Stimulated activated CD8-positive, alpha-beta memory T cell treated with anti-CD3 and anti-CD28 coated beads, Interleukin-7, amount 100 ng/mL, for 1 hour (primary cell): ENCODE measurements at places on chromosomes 13 and 19.

DNA sequence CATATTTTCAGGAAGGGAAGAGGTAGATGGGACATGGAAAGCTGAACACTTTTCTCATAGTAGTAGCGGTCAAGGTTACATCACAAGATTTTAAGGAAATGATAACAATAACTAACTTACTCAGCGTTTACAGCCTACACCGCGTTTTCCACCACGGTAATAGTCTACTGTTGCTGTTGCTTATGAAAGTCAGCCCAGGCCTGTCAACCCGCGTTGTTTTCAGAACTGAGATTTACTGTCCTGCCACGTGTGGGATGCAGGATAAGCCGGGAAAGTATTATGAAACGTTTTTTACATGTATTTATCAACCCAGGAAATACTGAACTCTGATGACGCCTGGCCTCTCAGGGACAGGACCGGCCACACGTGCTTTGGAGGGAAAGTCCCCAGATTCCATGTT is 36.0 kb upstream of the LAMP1 start:
- no peak for DNase-seq

DNA sequence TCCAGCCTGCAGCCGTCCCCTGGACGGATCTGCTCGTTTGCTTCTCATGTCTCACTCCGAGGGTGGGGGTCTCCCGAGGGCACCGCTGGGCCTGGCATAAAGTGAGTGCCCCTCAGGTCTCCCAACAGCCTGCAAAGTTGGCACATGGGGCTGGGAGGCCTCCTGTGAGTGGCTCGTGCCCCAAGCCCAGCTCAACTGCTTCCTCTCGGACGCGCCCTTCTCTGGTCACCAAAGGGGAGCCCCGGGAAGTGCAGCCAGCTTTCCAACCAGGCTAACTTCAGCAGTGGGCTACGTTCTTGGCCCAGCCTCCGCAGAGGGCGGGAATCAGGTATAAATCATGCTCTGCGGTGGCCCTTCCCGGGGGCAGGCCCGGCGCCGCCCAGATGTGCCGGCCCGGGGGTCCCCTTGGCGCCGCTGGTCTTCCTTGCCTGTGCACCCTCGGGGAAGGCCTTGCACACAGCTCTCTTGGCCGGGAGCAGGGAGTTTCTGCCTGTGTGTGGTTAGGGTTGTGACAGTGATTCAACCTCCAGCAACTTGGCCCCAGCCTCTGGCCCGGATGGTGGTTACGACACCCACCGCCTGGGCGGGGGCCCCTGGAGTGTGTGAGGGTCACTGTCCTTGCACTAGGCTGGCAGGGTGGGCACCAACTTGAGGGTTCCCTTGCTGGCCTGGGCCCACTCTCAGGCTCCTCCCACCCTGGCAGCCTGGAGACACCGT is 20.7 kb downstream of the CEBPG start:
- DNase-seq = no peak

DNA sequence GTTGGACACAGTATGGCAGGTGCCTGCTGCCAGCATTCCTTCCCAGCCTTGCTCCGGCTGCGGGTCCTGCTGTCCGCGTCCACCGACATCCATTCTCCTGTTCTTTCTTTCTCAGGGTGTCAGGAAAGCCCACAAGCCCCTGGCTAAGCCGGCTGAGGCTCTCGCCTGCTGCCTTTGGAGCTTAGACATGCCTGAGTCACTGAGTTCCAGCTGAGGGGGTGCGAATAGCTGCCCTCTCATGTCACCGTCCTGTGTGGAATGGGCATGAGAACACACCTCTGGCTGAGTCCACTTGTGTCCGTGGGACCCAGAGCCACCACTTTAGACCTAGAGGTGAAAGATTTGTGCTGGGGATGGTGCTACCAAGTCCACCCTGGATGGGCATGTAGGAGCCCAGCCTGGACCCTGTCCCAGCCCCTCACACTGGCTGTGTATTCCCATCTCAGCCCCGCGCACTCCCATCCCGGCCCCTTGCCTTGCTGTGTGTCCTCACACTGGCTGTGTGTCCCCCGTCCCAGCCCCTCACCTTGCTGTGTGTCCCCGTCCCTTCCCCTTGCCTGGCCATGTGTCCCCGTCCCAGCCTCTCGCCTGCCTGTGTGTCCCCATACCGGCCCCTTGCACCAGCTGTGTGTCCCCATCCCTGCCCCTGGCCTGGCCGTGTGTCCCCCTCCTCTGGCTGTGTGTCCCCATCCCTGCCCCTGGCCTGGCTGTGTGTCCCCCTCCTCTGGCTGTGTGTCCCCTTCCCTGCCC is 24.6 kb upstream of the IRS2 start:
- DNase-seq = no peak

DNA sequence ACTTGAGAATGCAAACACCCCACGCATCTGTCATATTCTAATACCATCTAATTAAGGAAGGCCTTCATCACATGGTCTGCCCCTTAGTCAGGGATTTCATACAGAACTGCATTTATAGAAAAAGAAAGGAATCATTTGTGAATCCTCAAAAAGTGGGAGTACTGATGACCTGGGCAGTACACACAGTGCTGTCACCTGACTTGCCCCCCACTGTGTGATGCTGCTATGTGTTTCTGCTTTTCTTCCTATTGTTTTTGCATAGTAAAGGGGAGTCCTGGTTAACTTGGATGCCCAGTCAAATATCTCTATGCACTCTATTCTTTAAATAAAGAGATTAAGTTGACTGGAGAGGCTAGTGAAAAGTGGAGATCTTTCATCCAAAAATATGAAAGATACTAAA is 1921.2 kb upstream of the PRR20A start:
- DNase-seq = no peak

- no peak for DNase-seq
These were observed 162.2 kb downstream of the KDM4B start for GRCh38 chr19:5131031-5131505.

DNA sequence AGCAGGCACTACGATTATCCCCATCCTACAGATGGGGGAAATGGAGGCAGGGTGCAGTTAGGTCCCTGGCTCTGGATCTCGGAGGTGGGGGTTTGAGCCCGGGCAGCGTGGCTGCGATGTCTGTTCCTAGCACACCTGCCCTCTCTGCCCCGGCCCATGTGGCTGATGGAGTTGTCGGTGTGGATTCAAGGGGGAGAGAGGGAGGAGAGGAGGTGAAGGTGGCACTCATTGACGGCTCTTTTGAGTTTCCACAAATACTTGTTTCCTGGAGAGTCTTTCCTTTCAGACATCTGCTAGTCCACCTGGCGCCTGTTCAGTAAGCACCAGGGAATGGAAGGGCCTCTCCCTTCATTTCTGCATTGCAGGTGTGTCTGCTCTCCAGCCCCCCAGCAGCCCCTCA is 69.9 kb downstream of the ARHGEF18 start:
- DNase-seq = no peak

- DNase-seq = no peak
These were observed 34.3 kb downstream of the SERP2 start for GRCh38 chr13:44407891-44408290.

- no peak for DNase-seq
These were observed 7.8 kb downstream of the TMIGD2 start for GRCh38 chr19:4294389-4294788.

GRCh38 chr13:26949701-26950502 is 189.3 kb upstream of the GPR12 start:
- DNase-seq = no peak

DNA sequence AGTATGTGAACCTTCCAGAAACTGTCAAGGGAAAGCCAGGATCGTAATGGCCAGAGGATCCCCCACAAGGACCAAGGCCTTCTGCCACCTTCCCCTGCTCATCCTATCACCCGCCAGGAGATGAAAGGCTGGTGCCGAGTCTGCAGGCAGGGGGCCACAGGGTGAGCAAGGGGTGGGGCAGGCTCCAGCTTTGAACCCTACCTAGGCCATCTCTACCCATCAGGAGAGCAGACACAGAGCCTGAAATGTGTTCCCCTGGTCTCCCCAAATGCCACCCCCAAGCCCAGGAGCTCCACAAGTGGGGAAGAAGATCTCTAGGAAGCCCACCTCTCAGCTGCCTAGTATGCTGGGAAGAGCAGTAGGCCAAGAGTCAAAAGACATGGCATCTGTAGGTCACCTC is 95.1 kb downstream of the KCTD15 start:
- no peak for DNase-seq

DNA sequence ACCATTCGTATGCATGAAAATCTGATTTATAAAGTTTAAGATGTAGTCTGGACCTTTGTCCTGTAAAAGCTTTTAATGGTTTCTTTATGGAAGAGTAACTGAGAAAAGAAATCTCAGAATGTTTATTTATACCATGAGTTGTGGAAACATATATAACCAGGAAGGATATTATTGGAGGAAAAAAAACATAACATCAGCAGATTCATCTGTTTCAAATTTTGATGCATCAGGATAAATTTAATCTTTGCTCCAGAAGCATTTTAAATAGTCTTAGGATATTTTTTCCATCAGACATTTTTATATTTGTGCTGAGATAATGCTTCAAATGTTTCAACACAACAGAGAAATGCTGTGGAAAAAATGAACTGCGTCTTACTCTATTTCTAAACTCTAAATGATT is 31.2 kb upstream of the CSNK1A1L start:
- no peak for DNase-seq

- DNase-seq = no peak
These were observed 15.4 kb upstream of the TMEM160 start for GRCh38 chr19:47063874-47064273.

DNA sequence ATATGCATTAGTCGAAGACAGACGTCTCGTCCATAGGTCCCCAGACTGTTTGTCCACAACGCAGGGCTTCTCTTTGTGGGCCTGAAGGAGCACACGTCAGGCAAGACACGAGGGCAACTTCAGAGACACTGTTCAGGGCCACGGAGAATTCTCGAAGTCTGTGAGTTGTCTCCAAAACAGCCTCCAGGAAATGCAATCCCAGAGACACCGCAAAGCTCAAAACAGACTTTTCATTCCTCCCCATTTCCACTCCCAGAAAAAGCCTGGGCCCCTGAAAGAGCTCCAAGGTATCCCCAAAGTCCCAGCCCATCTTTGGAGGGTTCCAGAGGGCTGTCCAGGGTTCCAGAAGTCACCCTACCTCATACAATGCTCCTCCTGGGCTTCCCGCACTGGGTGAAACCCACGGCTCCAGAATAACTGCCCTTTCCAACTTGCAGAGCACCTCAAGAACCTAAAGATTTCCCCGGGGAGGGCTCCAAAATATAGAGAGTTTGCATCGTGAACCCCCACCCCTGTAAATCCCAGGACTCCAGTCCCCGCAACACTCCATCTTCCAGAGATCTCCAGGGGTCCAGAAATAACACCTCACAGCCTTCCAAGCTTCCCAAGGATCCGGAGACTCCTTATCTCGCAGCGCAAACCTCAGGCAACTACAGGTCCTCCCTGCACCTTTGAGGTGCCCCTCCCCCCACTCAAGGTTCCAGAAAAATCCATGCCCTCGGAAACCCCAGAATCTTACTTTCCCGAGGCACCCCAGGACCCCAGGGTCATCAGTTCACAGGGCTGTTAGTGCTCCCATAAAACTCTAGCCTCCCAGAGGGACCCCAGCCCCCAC is 687 bp upstream of the FTL start:
- no peak for DNase-seq

GRCh38 chr13:109494925-109495369 is 291.4 kb downstream of the IRS2 start:
- DNase-seq = no peak

DNA sequence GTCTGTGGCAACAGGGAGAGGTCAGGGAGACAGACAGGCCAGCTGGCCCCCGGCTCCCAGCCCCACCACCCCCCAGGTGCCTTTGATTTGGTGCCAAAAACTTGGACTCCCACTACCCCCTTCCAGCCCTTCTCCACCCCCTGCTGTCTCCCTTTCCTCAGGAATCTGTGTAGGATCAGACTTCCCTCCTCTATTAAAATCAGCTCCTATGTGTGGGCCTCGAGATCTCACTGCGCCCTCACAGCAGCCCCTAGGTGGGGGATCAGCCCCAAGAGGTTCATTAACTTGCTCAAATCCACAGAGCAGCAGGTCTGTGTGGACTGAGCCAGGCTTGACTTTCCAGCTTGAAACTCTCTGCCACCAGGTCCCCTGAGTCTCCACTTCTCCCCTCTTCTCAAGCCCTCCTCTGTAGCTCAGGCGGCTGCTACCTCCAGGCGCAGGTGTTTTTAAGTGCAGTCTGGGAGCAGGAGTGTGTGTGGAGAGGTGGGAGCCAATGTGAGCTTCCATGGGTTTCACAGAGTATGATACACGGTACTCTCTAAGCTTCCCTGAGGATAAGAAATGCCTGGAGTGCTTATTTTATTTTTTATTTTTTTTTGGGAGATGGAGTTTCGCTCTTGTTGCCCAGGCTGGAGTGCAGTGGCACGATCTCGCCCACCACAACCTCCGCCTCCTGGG is 1.7 kb downstream of the GAPDHS start:
- no peak for DNase-seq

- DNase-seq = no peak
These were observed 35.8 kb downstream of the SMAD9 start for GRCh38 chr13:36884235-36884634.

DNA sequence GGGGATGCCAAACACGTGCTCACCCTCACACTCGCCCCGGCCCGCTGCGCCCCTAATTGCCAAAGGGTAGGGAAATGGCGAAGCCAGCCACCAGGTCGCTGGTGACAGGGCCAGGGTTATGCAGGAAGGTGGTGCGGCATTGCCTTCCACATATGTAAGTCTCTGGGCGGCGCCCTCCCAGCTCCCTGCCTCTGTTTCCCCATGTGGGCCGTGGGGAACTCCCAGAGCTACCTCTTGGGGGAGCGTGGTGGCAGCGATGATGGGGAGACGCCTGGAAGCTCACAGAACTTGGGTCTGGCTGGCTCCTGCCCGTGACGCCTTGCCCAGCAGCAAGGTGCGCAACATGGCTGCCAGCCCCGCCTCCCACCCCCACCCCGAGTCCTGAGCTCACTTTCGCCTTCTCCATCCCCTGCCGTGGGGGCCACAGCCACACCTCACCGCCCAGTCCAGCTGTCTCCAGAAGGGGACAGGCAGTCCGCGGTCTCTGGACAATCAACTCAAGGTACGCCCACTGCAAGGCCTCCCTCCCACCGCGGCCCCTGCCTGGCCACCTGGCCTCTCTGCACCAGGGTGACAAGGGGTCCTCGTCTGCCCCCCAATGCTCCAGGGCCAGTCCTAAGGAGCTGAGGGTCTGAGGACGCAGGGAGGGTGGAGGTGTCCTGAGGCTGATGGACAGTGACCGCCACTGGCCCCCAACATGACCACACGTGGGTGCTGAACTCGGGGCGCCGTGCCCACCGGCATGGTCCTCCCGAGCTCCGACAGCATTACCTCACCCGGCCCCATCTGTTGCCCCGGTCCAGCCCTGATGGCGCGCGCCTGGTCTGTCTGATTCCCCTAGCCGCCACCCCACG is 6.6 kb downstream of the C19orf25 start:
- no peak for DNase-seq

DNA sequence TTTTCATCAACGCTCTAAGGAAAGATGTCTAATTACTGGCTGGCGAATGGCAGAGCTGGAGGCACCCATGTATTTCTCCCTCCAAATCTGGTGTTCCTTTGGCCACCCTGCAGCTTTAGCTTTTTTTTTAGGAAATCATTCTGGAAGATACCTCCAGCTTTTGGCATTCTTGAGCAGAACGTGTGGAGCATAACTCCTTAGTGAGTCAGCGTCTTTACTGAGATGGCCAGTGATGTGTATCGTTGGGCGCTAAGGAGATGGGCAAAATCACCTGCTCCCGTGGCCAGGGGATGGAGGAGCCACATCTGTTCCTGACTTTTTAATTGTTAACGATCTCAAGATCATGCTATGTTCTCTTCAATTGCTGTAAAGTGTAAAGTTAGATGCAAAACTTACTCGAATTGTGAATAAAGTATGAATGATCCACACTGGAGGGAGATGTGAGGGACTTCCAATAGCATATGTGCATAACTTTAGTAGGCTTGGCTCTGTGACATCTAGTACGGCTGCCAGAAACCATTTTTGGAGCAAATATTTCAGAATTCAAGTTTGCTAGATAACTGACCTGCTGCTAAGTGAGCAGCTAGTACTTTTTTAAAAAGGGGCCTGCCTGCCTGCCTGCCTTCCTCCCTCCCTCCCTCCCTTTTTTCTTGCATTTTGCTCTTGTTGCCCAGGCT is 24.4 kb upstream of the C1QTNF9 start:
- no peak for DNase-seq
